ENCODE measurements at places on chromosomes 7 and 10.

DNA sequence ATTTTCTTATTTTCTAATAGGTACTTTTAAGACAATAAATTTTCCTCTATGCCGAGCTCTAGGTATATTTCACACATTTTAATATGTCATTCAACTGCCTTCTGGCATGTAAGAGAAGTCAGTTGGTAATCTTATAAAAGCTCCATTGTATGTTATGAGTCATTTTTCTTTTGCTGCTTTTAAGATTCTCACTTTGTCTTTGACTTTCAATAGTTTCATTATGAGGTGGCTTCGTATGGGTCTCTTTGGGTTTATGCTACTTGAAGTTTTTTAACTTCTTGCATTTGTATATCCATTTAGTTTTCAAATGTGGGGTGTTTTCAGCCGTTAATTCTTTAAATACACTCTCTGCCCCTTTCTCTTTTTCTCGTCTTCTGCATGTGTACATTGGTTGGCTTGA is 80.5 kb downstream of the ABCA13 start:
- no peak for DNase-seq

DNA sequence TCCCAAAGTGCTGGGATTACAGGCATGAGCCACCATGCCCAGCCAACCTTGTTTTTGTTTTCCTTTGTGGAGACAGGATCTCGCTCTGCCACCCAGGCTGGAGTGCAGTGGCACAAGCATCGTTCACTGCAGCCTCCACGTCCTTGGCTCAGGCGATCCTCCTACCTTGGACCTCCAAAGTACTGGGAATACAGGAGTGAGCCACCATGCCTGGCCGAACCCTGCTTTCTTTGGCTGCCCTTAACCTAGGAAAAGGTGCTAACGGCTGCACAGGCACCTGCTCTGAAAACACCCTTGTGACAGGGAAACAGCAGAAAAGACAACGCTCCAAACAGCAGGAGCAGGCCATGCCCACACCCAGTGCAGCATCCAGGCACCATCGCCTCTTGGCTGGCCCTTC is 71.9 kb downstream of the OAT start:
- peak; percentile 35 for DNase-seq

DNA sequence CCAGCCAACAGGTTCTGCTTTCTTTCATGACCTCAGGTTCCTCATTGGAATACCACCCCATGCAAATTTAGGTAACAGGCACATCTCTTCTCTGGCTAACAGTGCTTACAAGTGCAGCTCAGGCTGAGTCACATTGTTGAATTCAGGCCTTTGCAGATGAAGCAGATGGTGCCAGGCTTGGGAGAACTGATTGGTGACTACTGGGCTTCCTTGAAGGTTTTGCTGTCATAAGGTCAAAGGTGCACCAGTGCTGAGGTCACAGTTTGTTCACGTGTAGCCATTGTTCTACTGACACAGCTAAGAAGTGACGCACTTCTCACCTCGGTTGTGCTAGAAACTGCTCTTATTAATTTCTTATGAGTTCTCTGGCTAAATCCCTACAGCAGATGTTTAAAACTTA is 128.6 kb upstream of the BMPER start:
- no peak for DNase-seq

- DNase-seq = no peak
Observed at GRCh38 chr7:78226059-78226719, 427.6 kb downstream of the PHTF2 start.

DNA sequence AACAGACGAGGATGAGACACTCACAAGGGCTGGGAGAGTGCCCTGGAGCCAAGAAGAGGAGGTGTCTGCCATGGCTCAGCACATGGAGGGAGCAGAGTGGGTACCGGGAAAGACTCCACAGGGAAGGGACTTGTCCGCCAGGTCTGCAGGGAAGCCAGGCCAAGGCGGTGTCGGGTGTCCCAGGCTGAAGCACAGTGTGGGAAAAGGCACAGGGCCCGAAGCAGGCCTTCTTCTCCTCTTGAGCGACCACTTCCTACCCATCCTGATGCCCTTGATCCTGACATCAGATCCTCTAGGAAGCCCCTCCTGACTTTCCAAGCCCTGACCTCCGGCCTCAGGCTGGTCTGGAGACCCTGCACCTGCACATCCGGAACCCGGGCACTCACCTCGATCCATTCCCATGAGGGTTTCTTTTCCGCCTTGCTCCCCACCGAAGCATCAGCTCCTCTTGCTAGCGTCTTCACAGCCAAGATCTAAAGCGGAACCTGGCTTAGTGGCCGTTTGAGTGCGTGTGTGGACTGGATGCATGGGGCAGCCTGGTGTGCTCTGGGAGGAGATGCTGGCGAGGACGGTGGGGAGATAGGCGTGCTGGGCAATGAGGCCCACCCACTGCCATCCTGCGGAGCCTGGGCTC is 8.5 kb downstream of the CALML3 start:
- peak; percentile 25 for DNase-seq

GRCh38 chr7:155872678-155873369 is 60.6 kb upstream of the SHH start:
- no peak for DNase-seq
